H54 (cell line): ENCODE measurements at places on chromosomes 2 and 18.

GRCh38 chr2:43343573-43344304 lies 117.3 kb upstream of the ZFP36L2 start:
- DNase-seq = no peak

DNA sequence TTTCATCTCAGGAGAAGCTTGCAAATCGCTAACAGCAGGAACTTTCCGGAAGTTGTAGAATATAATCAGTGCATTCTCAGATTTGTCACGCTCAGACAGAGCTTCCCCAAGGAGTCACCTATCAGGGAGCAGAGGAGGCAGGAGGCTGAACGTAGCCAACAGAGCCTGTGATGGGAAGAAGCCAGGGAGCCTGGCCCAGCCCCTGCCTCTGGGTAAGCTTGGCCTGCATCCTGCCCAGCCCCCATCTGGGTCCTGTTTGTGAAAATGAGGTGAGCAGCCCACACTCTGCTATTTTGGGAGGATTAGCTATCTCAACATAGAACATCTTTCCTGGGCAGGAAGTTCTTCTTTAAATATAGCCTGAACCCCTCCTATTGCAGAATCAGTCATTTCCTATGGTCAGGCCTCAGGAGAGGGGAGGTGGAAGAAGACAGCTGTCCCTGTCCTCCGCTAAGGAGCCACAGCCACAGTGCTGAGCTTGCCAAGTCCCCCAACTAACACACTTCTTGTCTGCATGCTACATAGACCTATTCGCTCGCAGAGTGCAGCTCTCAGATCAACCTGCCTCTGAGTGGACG lies 19.2 kb upstream of the PKDCC start:
- DNase-seq = no peak

- DNase-seq = no peak
Observed at GRCh38 chr18:76955524-76956170, 133.3 kb downstream of the ZNF236 start.

DNA sequence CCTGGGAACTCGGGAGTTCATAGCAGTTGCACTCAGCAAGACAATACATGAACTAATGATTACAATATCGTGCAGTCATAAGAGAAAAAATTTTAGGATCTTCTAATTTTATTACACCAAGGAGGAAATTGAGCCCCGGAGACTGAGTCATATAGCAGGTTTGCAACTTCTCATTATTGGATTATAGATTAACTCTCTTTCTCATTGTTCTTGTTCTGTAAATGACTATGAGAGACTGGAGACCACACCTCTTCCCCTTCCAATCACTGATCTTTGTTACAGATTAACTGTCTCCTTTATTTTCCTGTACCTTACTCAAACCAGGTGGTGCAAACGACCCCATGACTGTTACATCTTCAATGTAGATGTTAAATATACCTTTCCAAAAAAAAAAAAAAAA lies 435.8 kb upstream of the DDX18 start:
- DNase-seq = no peak

GRCh38 chr2:189129971-189130370 lies 49.6 kb downstream of the COL5A2 start:
- DNase-seq = no peak

- DNase-seq = no peak
Observed at GRCh38 chr2:68917034-68917718, 35.5 kb downstream of the GKN2 start.

GRCh38 chr2:188720811-188721605 lies 253.2 kb upstream of the COL3A1 start:
- DNase-seq = no peak

- DNase-seq = no peak
Observed at GRCh38 chr2:205387350-205388055, 294.8 kb upstream of the NRP2 start.

- no peak for DNase-seq
Observed at GRCh38 chr18:10841203-10841602, 308.2 kb downstream of the PIEZO2 start.

DNA sequence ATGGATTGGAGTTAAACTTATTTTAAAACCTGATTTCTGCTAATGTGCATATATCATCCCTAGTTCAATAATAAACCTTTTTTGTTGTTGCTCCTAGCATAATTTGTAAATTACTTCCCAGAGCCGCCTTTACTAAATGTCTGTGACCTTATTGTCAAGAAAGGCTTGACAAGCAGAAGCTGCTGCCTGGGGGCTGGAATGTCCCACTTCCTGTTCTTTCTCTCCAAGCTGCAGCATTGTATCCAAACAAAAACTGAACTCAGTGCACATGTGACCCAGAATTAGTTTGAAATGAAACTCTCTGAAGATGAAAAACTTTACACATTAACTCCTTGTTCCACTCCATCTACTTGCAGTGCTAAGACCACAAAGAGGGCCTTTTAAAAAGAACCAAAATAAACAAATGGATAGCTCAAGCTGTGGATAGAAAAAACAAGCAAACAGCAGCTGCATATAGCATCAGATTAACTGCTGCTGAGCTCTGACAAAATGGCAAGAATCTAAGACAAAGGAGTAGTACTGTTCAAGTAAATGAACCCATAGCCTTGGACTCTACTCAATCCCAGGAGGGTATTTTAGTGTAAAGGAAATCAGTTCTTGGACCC lies 99.8 kb upstream of the NEUROD1 start:
- DNase-seq = no peak

DNA sequence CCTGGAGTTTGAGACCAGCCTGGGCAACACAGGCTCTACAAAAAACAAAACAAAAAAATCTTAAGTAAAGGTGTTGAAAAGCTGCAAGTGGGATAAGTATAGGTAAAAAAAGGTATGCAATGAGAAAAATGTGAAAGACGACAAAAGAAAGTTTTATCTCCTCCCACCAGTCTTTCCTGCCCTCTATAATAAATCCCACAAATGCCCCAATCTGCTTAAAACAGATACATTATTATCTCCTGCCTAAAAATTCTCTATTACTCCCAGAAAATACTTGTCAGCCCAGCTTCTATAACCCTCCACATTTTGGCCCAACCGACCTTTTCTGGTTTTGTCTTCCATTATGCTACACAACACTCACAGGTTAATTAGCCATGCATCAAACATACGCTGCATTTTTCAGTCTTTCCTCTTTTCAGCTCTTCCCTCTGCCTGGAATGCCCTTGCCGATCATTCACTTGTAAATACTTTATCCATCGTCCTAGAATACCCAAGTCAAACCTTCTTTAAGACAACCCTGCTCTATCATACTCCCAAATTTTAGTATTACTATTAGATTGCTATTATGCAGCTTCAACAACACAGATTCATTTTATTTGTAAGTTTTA lies 10.8 kb downstream of the ASXL2 start:
- DNase-seq = no peak

DNA sequence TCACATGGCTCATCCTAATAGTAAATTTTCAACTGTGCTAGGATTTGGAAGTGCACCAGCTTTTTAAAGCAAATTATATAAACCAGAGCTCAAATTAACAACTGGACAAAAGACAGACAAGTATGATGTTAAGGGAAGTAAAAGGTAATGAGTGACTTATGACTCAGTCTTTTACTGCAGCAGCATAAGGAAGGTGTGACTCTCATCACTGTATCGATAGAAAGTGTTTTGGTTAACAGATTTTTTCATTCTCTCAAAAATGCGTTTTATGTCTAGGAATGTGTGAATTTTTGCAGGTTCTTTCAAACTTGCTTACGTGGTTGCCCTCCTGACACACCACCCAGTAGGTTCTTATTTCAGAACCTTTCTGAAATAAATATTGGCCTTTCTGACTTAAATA lies 244.2 kb upstream of the BOD1L2 start:
- no peak for DNase-seq

DNA sequence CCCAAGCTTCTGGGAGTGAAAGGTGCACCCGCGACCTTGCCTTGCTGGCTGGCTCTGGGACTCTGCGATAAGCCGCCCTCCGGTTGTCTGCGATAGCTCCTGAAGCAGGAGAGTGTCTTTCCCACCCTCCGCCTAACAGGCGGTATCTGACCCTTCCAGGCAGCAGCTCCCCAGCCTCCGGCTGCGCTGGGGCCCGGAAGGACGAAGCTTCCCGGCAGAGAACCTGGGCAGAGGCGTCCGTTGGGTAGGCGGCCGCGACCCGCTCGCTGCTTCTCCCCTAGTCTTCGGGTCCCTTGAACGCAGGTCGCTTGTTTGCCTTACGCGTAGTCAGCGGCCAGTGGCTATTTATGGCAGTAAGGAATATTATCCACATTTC lies 446 bp upstream of the RHBDD1 start:
- DNase-seq = no peak

DNA sequence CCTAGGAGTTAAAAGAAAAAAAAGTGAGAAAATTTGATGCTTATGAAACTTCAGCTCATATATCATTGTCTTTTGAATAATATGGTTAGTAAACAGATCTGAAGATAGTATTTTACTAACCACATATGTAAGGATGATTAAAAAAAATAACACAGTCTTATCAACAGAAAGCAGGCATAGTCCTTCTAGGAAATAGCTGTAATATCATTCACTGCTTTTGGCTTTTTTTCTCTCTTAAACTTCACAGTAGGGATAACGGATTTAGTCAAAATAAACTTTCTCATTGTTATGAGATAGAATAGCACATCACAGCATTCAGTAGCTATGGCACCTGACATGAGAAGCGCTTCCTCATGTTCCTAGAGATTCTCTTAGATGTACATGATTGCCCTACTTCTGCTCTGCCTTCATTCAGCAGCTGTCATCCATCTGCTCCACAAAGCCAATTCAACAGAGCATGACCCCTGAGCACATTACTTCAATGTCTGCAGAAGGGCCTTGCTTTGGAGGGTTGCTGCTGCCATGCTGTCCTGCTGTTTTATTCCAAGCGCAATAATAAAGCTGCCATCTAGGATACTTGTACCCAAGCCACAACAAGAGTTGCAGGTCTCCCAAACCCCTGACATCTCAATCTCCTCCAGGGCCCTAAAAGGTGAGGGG lies 67.0 kb downstream of the TTC21B start:
- no peak for DNase-seq

- no peak for DNase-seq
Observed at GRCh38 chr2:8049851-8050571, 631.8 kb upstream of the ID2 start.

- DNase-seq = no peak
Observed at GRCh38 chr2:101081375-101081907, 69.7 kb downstream of the TBC1D8 start.

- no peak for DNase-seq
Observed at GRCh38 chr2:232532419-232532818, 6.5 kb downstream of the CHRND start.

DNA sequence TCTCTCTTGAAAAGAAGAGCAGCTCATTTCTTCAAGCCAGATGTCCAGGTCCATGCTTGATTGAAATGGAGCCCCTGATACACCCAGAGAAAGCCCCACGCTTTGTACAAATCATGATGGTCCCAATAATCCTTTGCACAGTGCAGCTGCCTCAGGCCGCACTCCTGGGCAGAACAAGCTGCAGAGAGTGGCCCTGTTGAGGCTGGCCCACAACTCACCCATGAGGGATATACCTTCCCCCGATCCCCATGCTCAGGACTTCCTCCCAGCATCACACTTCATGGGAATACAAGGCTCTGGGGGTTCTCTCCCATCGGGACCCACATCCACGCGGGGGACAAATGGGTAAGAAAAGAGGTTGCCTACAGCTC lies 181.8 kb downstream of the CTIF start:
- no peak for DNase-seq

DNA sequence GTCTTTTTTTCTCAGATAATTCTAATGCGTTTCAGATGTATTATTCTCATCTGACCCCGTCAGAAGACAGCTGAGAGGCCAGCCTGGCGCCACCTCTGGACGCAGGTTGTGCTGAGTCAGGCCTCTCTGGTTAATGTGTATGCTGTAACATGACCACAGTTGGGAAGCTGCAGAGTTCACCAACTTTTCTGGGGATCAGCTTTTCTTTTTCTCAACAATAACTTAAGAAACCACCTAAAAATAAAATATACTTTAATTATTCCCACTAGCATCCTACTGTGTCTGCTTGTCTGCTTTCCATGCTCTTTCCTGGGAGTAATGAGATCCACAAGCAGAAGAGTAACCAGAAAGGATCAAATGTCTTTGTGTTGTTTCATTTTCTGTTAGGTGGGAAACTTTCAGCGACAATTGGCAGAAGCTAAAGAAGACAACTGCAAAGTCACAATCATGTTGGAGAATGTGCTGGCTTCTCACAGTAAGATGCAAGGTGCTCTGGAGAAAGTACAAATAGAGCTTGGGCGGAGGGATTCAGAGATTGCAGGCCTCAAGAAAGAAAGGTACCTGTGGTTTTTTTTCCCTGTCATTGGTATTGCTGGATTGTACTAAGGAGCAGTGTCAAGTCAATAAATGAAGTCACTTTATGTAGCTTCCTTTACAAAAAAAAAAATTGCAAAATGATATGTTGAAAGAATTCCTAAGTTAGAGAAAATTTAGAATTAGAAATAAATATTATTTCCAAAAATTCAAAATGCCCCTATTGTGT lies 79.8 kb downstream of the CCDC150 start:
- DNase-seq = peak; percentile 37

DNA sequence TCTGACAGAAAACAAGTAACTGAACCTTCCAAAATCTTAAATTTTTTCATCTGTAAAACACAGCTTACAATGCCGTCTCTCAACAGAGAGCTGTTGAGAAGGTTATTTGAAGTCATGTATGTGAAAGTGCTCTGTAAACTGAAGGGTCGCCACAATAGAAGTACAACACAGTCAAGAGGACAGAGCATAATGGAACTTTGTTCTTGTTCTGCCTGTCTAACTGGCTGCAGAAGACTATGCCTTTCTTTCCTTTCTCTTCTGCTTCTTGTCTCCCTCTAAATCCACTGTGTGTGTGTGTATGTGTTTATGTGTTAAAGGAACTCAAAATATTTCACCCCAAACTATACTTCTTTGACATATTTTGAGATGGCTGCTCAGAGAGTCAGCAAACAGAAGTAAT lies 365.8 kb upstream of the RND3 start:
- DNase-seq = no peak

- no peak for DNase-seq
Observed at GRCh38 chr2:227368574-227368973, 10.5 kb downstream of the TM4SF20 start.

DNA sequence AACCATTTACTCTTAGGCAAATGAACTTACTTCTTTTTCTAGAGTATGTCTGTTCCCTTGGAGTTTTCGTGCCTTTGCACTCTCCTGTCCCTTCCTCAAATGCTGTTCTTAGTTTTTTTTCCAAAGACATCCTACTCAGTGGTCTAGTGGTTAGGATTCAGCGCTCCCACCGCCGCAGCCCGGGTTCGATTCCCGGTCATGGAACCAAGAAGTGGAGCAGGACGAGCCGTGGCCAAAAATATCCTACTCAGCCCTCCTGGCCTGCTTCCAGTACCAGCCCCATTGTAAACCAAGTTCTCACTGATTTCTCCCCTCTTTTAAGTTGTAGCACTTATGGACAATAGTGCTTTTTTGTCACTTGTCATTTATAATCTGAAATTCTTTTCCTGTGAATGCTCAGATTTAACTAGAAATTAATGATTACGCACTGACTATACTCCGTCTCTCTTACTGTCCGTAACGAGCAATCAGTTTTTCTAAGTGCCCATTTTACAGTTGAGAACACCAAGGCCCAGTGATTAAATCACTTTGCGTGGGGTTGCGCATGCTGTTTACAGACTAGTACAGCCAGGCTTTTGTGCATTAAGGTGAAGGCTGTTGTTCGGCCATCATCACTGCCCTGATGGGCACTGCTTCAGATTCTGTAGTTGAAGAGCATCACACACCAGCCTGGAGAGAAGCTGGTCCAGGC lies 17.9 kb downstream of the GREB1 start:
- DNase-seq = no peak
